ENCODE measurements at places on chromosomes 1 and 21.

DNA sequence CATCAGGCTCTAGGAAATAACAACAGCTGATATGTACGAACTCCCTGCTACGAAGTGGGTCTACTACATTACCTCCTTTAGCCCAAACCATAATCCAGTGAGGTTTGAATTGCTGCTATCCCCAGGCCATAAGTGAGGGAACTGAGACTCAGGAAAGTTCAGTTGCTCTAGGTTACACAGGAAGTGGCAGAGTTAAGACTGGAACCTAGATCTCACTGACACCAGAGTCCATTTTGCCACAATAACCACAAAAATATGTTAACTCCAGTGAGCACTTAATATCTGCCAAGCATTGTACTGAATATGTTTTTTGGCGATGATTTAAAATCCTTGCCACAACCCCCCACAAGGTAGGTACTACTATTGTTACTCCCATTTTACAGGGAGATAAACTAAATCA, 8.9 kb upstream of the TADA1 start:
- DNase-seq: peak; percentile 24

DNA sequence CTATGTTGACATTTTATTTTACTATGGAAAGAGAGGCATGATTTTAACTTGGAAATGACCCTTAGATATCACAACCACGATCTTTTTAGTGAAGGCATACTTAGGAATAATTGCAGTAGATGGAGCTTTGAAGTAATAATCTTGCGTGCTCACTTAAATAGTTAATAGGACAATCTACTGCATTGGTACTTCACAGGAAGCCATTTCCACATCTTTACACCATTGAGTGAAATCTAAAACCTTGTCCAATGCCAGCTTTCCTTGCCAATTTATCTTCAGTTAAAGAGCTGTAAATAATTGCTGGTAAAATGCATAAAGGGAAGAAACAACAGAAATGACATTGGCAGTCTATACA, 586.3 kb downstream of the ADGRL2 start:
- no peak for DNase-seq

- no peak for DNase-seq
These were observed 66.7 kb upstream of the GJB5 start for GRCh38 chr1:34688006-34688741.

- DNase-seq: peak; percentile 10
These were observed 9.9 kb upstream of the C1orf141 start for GRCh38 chr1:67144696-67145095.

- no peak for DNase-seq
These were observed 357.2 kb downstream of the COL11A1 start for GRCh38 chr1:102751111-102751510.

- DNase-seq: no peak
These were observed 50.5 kb downstream of the PEX14 start for GRCh38 chr1:10525208-10525607.

DNA sequence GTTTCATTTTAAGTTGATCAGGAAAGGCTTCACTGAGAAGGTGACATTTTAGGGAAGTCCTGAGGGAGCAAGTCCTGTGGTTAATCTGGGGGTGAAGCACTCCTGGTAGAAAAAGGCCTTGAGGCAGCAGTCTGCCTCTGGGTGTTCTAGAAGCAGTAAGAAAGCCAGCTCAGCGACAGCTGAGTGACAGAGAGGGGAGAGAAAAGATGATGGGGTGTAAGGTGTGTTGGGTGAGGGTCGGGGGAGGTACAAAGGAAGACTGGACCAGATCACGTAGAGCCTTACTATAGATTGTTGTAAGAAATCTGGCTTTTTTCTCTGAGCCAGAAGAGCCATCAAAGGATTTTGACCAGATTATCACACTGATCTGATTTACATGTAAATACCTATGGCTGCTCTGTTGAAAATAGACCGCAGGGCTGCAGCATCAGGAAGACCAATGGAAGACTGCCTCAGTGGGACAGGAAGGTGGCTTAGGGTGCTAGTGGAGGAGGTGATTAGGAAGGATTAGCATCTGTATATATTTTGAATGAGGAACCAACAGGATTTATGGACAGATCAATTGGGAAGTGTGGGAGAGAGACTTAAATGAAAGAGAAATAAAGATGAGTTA, 131.2 kb downstream of the CDC7 start:
- DNase-seq: no peak

DNA sequence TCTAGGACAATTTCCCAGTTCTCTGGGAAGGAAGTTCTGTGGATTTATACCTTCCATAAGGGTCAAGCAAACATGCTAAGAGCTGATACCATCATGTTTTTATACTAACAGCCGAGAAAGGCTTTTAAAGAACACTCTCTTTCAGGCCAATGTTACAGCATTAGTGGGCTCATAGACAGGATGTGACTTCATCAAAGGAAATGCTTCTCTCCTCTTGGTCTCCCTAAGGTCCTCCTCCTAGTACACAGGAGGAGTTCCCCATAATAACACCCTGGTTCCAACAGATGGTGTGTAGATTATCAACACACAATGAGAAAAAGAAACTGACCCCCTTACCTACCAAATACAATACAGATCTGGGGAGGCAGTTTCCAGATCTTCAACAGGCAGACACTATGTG, 26.7 kb upstream of the GLIS1 start:
- DNase-seq: peak; percentile 25

DNA sequence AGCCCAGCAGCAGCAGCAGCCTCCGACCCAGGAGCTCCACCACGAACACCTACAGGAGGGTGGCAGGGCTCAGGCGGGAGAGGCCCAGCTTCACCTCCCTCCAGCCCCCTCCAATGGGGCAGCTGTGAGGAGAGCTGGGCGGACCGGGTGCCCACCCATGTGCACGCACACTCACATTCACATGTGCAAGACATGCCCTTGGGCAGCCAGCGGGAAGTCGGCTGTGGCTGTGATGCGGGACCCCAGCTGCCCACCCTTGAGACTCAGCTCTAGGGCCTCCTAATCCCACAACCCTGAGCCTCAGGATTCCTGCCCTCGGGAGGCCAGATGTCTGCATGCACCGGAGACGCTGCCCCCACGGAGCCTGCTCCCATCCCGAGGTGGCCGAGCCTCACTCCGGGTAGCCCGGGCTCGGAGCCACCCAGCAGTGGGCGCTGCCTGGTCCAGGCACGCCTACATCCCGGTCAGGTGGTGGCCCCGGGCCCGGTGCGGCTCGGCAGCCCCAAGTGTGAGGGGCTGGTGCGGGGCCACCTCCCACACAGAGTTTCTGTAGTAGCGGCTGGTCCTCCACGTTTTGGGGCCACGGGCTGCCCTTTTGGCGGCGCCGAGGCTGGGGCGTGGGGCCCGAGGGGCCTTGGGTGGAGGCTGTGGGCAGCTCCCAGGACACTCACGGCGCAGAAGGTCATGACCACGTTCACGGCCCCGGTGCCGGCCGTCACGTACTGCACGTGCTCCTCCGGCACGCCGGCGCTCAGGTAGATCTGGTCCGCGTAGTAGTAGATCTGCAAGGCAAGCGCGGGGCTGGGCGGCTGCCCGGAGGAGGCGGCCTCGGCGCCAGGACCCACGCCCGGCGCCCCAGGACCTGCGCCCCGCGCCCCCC, 12.9 kb upstream of the SLC2A7 start:
- no peak for DNase-seq

DNA sequence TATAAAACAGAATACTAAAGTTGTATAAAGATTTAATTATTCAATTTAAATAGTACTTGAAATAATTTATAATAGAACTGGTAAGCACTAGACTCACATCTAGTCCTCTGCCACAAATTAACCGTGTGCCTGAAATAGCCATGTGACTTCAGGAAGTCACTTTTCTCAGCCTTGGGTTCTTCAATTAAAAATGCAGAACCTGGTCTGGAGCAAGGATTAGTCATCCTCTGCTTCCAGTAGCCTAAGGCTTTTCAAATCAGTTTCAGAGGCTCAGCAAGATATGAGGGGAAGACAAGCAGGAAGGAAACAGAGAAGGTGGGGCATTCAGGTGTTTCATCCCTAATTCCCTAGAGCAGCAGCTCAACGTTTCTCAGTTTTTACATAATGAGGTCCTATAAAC, 23.0 kb downstream of the DPH5 start:
- DNase-seq: no peak
